ENCODE measurements at places on chromosomes 7 and 10.

- DNase-seq: no peak
These were observed 21.8 kb downstream of the NUDT13 start for GRCh38 chr10:73131913-73132686.

DNA sequence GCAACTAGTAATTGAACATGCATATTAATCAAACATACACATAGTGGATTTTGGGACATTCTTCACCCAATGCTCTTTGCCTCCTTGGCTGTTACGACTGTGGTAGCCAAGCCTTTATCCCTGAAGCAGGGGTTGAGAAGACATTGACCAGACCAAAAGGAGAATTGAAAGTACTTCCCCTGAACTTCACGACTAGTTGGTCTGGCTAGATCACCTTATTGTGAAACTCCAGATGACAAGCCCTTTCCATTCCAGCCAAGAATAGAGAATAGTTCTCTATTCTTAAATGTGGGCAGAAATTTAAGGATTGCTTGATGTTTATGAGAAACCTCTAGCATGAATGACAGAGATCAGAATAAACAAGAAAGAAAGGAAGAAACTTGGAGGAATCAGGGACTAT lies 97.0 kb downstream of the LRMDA start:
- no peak for DNase-seq

DNA sequence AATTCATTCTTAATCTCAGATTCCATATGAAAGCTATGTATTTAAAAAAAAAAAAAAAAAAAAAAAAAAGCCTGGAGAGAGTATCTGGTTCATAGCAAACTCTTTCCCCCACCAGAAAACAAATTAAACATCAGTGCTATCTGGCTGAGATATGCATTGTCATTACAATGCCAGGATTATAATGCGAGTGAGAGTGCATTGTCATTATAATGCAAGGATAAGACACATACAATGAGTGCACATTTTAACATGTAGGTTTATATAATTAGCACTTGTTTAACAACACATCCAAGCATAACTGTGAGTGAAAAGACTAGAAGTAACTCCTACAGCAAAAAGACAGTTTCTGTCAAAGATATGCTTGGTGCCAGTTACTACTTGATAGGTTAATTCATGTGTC lies 48.1 kb downstream of the ITPRID1 start:
- DNase-seq: no peak

DNA sequence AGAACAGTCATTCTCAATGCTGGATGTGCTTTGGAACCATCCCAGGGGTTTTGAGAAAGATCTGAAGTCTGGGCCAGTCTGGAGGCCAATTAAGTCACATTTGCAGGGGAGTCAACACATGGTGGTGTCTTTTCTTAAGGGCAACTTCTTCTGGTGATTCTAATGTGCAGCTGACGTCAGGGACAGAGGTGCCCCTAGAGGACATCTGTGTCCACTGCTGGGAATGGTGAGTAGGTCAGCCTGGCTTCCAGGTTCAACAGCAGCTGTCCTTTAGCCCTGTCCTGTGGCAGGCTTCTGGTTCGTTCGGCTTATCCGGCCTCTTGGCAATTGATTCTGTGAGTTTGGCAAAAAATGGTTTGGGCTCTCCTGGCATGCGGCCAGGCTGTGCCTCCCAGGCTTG lies 269.7 kb upstream of the HABP2 start:
- DNase-seq: no peak
